Activated T-helper 1 cell treated with anti-CD3 and anti-CD28 coated beads, Interleukin-2, amount 50 U/mL, for 16 hours (primary cell): ENCODE measurements at places on chromosomes 12 and 14.

GRCh38 chr12:57757771-57758170 is 2.9 kb downstream of the MARCHF9 start:
- no peak for DNase-seq

GRCh38 chr12:116278279-116278626 is 760 bp upstream of the MED13L start:
- no peak for DNase-seq

GRCh38 chr12:85872497-85873091 is 1.5 kb upstream of the NTS start:
- DNase-seq: no peak

GRCh38 chr14:100871234-100872186 is 32.0 kb downstream of the RTL1 start:
- no peak for DNase-seq

DNA sequence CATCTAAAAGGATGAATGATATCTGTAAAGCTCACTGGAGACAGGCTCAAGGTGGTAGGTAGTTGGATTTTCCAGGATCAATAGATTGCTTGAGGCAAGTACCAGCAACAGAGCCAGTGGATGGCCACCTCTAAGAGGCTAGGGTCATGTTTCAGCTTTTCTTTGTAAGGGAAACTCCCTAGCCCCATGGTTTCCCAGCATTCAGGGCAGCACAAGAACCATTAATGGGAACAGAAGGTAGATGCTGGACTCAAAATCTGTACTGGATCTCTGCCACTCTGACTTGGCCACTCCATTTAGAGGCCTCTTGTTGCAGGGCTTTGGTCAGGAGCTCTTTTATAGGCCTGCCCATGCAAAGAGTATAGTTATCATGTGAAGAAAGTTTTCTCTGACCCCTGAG is 76.1 kb upstream of the DYRK2 start:
- no peak for DNase-seq

DNA sequence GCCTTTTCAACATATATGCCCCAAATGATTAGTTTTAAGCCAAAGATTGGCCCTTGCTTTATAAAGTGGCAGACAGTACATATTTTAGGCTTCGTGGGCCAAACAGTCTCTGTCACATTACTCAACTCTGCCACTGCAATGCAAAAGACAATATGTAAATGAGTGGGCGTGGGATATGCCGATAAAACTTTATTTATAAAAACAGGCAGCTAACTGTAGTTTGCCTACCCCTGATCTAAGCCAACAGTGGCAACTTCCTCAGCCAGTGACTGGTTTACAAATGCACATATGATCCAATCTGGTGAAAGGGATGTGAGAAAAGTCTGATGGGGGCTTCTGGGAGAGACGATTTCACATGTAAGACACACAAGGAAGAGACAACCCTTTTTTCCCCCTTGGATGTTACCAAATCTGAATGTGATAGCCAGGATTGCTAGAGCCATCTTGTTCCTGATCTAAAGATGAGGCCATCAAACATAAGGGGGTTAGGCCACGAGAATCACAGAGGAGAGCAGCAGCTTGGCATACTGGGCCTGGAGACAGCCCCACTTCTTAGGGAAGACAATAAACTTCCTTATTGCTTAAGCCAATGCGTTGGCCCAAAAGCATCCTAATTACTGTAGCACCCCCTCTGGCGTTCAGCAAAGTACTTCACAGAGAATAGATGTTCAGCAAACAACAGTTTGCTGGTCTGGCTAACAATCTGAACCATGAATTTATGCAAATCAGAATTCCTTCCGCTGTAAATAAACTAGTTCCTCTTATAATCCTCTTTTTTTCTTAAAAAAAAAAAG is 75.2 kb upstream of the TMCC3 start:
- no peak for DNase-seq

- DNase-seq: no peak
These were observed 4.9 kb downstream of the AACS start for GRCh38 chr12:125070112-125070511.

- DNase-seq: no peak
These were observed 4.4 kb downstream of the CLSTN3 start for GRCh38 chr12:7134396-7135166.

- no peak for DNase-seq
These were observed 178.8 kb upstream of the FRMD6 start for GRCh38 chr14:51472881-51473280.

GRCh38 chr14:97071177-97071576 is 274.0 kb downstream of the VRK1 start:
- no peak for DNase-seq

DNA sequence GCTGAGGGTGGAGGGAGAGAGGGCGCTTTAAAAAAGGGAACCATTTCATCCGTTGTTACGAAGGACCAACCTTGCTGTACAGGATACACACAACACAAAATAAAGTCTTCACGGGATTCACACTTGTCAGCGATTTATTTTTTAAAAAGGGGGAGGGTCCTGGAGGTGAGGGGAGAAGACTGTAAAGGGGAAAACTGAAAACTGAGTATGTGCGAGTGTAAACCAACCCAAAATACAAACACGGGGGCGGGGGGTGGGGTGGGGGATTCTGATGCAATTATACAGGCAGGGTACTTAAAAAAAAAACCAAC is 499 bp upstream of the PRKAG1 start:
- DNase-seq: no peak

- no peak for DNase-seq
These were observed 22.4 kb downstream of the P2RX2 start for GRCh38 chr12:132640936-132641335.

DNA sequence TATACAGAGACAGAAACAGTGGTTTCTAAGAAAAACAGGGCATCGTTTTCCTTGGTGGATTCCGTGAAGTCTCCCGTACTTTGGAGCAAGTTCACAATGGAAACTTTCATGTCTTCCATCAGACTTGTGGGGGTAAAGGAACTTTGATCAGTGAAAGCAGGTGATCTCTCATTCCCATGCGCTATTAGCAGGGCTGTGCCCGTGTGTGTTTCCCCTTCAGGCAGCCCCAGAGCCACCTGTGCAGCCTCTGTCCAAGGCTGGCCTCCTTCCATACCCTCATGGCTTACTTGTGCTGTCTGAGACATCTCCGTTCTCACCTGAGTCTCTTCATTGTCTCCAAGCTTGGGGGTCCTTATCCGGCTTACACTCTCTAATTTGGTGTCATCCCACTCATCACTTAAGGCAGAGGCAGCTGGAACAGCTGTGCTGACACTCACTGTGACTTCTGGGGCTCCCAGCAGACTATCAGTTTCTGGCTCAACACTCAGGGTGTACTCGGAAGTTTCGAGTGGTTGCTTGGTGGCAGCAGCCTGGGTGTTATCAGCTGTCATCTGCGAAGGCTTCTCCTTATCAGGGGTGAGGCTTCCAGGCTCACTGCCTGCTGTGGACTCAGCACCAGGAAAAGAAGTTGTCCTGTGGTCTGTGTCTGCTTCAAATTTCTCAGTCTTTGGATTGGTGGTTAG is 13.8 kb downstream of the ARMH4 start:
- no peak for DNase-seq

GRCh38 chr12:15728118-15728598 is 61.0 kb downstream of the EPS8 start:
- DNase-seq: no peak

DNA sequence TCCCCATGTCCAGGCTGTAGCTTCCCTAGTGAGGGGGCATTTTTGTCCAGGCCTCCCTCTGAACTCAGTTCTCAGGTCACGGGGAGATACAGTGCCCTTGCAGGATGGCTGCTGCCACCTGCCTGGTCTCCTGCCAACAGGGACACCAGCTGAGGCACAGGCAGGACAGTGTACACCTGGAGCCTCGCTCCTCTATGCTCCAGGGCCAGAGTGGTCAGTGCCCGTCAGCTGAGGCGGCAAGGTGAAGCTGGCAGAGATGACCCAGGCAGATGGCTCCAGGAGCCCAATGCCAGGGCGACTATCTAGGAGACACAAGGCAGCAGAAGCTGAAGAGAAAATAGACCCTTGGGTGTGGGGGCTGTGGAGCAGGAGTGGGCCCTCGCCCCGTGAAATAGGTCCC is 12.6 kb downstream of the TUBA1C start:
- no peak for DNase-seq

- no peak for DNase-seq
These were observed 57.5 kb downstream of the SOS2 start for GRCh38 chr14:50173891-50174290.

- DNase-seq: no peak
These were observed 9.5 kb downstream of the BTG1 start for GRCh38 chr12:92136026-92136730.

DNA sequence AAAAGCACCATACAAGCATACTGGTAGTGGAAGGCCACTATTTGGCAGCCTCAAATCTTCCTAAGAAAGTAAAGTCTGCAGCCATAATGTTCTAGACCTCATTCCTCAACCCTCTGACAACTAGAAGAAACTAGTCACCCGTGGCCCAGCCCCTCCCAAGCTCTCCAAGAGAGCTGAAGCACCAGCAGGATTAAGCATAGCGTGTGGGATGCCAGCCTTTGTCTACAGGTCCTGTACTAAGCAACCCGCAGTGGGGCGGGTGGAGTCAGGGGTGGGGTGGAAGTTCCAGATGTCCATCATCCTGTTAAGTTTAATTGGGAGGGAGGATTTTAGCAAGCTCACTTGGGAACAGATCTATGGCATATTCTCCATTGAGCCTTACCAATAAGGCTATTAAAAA is 14.2 kb downstream of the SLC11A2 start:
- DNase-seq: no peak

DNA sequence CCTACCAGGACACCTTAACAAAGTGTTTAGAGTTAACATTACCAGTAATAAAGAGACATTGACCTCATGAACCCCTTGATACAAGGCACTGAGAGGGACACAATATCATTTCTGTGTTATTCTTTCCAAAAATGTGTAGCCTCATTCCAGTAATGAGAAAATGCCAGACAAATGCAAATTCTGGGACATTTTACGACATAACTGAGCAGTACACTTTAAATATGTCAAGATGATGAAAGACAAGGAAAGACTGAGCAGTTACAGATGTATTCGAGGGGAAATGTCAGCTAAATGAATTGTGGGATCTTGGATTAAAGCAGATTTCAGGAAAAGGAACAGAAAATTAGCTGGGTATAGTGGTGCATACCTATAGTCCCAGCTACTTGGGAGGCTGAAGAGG is 255.6 kb downstream of the ERC1 start:
- DNase-seq: no peak

GRCh38 chr12:3879846-3880245 is 6.6 kb upstream of the PARP11 start:
- no peak for DNase-seq

GRCh38 chr12:94874518-94875302 is 128.8 kb downstream of the NDUFA12 start:
- no peak for DNase-seq

DNA sequence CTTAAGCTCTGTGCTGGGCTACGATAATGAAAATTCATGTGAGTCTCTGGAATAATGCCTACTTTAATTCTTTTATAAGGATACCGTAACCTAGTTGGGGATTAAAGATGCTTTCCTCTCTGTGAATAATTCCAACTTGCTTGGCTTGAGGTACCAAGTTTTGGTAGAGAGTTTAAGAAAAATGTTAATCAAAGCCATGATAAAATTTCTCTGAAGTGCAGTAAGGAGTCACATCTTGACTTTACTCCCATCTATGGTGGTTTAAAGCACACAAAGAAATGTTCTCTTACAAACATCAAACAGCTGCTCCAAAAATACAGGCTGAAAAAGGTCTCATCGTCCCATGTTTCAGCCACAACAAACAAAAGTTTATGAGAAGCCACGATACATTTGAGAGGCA is 284.8 kb upstream of the TBX3 start:
- no peak for DNase-seq

DNA sequence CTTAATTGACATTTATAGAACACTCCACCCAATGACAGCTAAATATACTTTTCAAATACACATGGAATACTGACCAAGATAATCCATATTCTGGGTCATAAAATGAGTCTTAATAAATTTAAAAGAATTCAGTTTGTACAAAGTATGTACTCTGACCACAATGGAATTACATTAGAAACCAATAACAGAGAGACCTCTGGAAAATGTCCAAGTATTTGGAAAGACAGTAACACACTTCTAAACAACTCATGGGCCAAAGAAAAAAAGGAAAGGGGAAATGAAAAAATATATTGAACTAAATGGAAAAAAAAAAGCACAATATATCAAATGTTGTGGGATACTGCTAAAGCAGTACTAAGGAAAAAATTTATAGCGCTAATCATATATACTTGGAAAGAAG is 52.0 kb downstream of the CRACR2A start:
- DNase-seq: no peak

DNA sequence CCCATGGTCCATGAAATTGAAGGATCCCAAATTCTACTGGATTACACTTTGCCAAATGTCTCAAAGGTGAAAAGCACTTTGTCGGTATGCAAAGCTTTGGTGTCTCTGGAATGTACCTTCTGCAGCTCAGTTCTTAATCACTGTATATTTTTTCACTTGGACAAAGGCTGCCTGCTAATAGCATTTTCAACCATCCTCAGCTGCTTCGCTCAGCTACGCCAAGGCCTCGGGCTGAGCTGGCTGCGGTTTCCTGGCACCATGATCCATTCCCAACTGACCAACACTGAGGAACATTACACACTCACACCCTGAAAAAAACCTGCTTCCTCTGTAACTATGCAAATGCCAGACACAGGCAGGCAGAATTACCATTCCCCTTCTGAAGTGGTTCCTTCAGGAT is 335.2 kb downstream of the DPF3 start:
- DNase-seq: no peak

- DNase-seq: no peak
These were observed 320.2 kb upstream of the SFSWAP start for GRCh38 chr12:131390412-131391334.

DNA sequence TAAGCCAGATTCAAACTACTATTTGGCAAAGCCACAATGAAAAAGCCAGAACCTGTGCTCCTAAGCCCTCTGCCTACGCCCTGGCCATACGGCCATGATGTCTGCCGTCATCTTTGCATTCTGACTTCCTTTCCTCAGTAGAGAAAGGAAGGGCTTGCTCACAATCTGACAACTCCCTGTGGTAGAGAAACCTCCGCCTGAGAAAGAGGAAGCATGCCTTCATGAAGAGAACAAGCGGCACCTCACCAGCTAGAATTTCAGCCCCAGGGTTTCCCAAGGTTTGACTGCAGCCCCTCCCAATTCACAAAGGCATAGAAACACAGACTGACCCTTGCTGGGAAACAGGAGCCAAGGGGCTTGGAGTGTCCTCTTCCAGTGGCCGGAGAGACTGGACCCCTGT is 25.7 kb downstream of the TEP1 start:
- no peak for DNase-seq

DNA sequence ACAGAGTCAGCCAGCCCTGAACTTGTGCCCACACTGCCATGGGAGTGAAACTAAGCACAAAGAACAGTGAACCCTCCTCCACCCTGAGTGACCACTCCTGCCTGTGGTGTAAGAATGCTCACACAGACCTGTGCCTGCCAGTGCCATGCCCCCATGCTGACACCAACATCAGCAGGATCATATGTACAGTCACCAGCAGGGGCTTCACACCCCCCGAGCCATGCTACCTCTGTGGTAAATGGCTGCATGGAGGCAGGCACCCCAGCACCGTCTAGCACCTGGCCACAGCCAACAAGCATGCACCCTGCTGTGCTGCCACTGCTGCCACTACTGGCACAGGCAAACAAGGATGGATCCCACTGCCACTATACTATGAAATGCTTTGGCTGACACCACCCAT is 344.4 kb upstream of the CCDC196 start:
- no peak for DNase-seq

- no peak for DNase-seq
These were observed 3.1 kb downstream of the MAP3K12 start for GRCh38 chr12:53495903-53496751.
